ENCODE measurements at places on chromosomes 2 and 18. TPM values are rescaled to one million over a fixed set of nuclear protein-coding genes. Genes with fewer than 3 reads are reported as not detected.

Gene KCNS3
- total RNA-seq: 13.0 TPM

- no peak for DNase-seq
Measured at GRCh38 chr2:74252036-74252435, 53.6 kb downstream of the MTHFD2 start.

DNA sequence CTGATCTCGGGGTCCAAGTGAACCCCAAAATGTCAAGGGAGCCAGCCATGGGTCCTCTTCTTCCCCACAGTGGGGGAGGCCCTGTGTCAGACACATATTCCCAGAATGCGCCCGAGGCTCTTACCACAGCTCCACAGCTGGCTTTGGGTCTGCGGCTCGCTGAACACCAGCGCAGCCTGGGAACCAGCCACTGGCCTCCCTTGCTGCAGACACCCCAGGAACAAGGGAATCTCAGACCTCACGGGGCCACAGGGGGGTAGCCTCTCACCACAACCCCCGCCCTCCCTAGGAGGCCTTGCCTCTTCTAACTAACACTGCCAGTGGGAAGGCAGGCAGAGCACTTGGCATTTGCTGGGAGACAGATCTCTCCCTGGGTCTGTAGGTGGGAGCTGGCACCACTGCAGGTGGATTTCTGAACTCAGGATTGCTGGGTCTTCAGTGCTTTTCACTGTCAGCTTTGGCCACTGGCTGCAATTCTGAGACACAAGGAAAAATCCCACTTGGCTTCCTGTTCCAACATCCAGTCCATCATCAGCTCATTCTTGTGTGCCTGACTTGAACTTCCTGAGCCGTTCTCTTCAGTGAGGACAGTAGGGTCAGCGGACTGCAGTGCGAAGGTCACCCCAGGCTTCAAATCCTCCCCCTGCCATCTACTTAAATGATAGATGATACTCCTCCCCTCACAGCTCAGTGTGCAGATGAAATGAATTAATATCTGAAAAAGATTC, 128.7 kb downstream of the CAPN13 start:
- no peak for DNase-seq

GRCh38 chr2:22487541-22487940, 897.4 kb upstream of the KLHL29 start:
- no peak for DNase-seq

Gene IL36G
- not detected for total RNA-seq

GRCh38 chr18:67634631-67635338, 118.3 kb upstream of the DSEL start:
- no peak for DNase-seq

- no peak for DNase-seq
Measured at GRCh38 chr2:232896111-232896510, 26.0 kb downstream of the SNORC start.

Gene FKBP1B
- 0.46 TPM for total RNA-seq

DNA sequence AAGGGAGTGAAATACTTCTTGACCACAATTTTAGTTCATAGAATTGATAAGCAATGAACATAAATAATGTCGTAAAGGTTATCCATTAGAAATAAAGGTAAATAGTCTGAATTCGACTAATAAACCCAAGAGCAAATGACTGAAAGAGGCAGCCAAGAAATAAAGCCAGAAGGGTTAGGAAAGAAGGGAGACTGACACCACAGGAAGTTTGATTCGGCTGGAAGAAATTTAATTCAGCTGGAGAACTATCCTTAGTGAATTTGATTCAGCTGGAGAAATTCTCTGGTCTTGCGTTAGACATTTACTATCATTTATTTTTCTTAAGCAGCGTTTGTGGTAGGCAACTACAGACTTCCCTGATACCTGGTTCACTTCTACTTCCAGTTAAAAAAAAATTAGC, 429.6 kb downstream of the PID1 start:
- DNase-seq: no peak

DNA sequence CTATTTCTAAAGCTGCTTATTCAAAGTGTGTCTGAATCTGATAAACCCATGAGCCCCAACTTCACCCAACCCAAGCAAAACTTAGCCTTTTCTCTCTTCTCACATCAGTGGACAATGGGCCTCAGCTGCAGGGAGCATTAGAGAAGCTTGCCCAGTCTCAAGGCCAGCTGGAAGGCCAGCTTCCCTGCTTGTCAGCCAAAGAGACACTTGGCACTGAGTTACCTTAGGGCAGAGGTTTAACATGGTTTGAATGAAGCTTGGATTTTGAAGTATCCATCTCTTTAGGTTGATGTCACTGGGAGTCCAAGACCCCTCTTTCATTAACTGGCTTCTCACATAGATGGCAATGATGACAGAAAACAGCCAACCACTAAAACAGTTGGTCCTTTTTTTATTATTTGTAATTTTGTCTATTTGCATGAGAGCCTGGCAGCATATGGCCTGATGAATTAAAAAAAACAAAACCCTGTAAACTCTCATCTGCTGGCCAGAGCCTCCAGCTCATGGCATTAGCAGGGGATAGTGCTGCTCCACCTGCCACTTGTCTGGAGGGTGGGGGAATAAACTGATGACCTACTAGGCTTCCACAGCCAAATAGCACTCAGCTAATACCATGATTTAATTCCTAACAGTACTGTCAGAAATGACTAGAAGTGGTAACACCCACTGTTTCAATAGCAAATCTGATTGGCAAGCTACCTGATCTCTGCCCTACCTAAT, 137.0 kb downstream of the UBE2E3 start:
- no peak for DNase-seq

- DNase-seq: no peak
Measured at GRCh38 chr18:69945220-69946114, 2.2 kb downstream of the CD226 start.

Gene CTLA4
- total RNA-seq: not detected

- DNase-seq: no peak
Measured at GRCh38 chr2:38228753-38229152, 148.3 kb downstream of the ATL2 start.

Gene MFSD2B
- 0.27 TPM for total RNA-seq

Data from psoas muscle (tissue), 8 donors.